ENCODE measurements at places on chromosomes 7 and 10. TPM values are rescaled to one million over a fixed set of nuclear protein-coding genes. Genes with fewer than 3 reads are reported as not detected.

Gene DYDC2
- total RNA-seq: not detected

Gene GIMAP5
- total RNA-seq: 0.24 TPM

Gene OR2A42
- not detected for total RNA-seq

Gene GNAT3
- total RNA-seq: not detected
